Daoy (cell line): ENCODE measurements at places on chromosomes 4 and X. TPM values are rescaled to one million over a fixed set of nuclear protein-coding genes. Genes with fewer than 3 reads are reported as not detected.

ANXA3 gene
- total RNA-seq, result 31.7 and 150 TPM in 2 replicates

RPA4 gene
- total RNA-seq, result 0.34 TPM in 1 of 2 replicates, not detected in the other

- DNase-seq, result no peak
Measured at GRCh38 chr4:66339007-66339406, 668.7 kb upstream of the EPHA5 start.

- no peak for DNase-seq
Measured at GRCh38 chrX:130746709-130747342, 156.2 kb downstream of the ENOX2 start.

- peak; percentile 20 for DNase-seq
Measured at GRCh38 chrX:129876771-129877305, 29.1 kb upstream of the UTP14A start.

GRCh38 chrX:46506076-46506475 lies 39.1 kb downstream of the ZNF674 start:
- DNase-seq, result no peak

- no peak for DNase-seq
Measured at GRCh38 chrX:3659761-3660160, 53.7 kb downstream of the PRKX start.
